ENCODE measurements at places on chromosomes 6 and 20.

DNA sequence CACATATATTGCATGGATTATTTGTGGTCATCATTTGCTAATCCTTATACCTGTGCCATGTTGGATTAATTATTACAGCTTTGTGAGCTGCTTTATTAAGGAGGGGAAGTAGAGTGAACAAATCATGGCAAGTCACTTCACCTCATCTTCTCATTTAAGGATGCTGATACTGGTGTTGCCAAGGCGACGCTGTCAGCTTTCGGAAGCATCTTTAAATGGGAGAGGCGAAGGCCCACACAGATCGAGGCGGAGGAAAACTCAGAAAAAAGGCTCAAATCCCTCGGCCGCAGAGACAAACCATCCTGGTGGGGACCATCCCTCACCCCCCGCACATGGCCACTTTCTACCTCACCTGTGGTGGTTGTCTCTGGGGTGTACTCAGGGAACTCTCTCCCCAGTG, 34.8 kb downstream of the FAM110A start:
- no peak for DNase-seq

DNA sequence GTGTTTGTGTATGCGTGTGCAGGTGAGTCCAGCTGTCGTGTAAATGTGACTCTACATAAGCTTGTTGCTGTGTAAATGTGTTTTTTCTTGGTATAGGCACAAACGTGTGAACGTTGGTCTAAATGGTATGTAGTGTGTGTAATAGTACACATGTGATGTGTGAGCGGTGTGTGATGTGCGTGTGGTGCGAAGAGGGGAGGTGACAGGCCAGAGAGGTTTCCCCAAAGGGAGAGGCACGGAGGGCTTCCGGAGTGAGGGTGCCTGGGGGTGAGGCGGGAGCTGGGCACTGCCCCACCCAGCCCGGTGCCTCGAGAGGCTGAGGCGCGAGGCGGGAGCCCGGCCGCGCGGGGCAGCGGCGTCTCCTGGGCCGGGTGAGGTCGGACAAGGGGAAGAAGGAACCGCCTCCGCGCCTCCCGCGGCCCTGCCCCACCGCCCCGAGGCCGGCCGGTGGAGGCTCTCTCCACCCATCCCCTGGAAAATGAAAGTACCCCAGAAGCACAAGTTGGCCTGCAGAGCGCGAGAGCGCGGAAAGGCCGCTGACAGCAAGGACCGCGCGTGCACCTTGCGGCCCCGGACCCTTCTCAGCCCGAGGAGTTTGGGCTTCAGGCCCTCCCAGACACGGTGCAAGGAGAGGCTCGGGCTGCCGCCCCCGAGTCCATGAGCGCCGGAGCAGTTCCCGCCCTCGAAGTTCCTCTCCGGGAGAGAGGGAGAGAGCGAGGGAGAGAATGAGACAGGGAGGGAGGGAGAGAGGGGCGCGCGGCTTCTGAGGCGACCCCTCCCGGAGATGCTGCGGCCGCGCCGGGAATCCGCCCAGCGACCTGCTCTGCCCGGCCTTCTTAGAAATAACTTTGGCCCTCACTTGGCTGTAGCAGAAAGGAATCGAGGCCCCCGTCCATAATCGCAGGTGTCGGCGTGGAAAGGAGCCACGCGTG, 43.2 kb upstream of the OSTM1 start:
- no peak for DNase-seq

GRCh38 chr20:3758566-3758965, 9.0 kb downstream of the ADISSP start:
- DNase-seq: no peak

GRCh38 chr6:151108548-151108947, 131.2 kb upstream of the AKAP12 start:
- DNase-seq: no peak

DNA sequence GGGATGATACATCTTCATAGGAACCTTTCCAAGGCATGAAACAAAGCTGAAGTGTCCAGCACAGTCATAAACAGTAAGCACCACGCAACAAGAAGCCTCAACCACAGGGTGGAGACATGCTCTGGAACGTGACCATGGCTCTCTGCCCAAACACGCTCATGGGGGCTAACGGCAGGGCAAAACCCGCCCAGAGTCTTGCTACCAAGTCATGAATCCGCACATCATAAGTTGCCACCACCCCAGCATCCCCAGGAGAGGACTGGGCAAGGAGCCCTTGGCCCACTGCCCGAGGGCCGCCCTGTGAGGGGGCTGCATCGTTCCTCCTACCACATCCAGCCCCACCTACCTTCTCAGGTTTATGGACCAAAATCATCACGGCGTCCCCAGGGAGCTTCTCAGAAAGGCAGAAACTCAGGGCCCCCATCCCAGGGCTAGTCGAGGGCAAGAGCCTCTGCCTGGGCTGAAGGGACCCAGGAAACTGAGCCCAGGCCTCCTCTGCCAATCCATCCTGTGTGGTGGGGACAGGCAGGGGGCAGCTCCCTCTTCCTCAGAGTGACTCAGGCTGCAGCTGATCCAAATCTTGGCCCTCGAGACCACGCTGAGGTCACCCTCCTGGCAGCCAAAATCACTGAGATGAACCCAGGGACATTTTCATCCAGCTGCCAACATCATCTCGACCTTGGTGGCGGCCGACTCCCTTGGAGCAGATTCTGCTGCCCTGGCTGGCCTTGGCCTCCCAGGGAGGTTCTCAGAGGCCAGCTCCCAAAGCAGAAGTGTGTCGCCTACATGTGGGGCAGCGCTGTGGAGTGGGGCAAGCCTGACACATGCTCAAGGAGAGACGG, 42.6 kb downstream of the BMP7 start:
- no peak for DNase-seq

- DNase-seq: no peak
Measured at GRCh38 chr6:89145091-89145955, 532 bp upstream of the PM20D2 start.

DNA sequence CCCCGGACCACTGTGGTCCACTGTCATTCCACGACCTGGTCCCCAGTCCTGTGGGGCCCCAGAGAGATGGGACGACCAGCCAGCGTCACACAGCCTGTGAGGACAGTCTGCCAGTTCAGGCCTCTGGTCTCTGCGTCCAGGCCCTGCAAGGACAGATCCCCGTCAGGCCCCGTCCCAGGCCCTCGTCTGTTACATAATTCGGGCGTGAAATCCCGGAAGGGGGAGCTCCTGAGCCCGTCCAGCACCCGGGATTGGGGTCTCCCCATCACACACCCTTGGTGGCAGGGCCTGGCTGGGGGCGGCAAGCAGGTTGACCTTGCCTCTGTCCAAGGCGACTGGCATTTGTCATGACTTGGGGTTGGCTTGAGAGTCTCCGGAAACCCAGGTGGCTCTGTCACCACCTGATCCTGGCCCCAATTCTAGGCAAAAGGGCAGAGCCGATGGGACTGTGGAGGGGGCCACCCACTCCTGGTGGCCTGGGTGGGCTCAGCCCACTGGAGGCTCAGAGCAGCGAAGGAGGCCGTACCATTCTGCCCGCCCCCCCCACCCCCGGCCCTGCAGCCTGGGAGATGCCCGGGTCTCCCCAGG, 73.8 kb upstream of the GATA5 start:
- DNase-seq: no peak

DNA sequence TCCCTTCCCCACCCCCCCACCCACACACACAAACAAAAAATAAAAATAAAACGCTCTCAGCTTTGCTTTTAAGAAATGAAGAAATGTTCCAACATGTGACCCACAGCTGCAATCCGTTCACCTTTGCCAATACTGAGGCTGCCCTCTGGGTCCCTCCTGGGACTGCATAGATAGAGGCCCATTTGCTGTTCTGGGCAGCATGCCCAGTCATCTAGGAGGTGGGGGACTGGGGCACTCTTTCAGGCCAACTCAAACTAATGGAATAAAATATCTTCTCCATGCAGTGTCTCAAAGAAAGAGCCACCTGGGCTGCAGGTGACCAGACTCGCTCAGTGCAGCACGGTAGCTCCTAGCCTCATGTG, 79.9 kb downstream of the SLC22A3 start:
- DNase-seq: no peak

- DNase-seq: no peak
Measured at GRCh38 chr20:37308086-37309050, 18.9 kb downstream of the MANBAL start.

- DNase-seq: no peak
Measured at GRCh38 chr6:157491571-157492232, 110.7 kb downstream of the ZDHHC14 start.

DNA sequence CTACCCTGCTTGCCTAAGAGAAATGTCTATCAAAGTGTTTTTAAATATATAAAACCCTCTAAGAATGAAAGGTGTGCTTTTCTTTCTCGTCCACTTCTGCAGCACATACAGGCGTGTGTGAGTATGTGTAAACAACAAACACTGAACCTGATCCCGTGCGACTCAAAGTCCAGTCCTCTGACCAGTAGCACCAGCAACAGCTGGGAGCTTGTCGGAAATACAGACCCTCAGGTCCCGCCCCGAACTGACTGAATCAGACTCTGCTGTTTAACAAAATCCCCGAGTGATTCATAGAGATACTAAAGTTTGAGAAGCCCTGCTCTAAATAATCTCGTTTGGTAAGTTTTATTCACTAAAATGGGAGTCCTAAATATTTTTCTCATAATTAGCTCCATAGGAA, 208.0 kb upstream of the KCNQ5 start:
- no peak for DNase-seq
